ENCODE measurements at places on chromosomes 4 and X.

DNA sequence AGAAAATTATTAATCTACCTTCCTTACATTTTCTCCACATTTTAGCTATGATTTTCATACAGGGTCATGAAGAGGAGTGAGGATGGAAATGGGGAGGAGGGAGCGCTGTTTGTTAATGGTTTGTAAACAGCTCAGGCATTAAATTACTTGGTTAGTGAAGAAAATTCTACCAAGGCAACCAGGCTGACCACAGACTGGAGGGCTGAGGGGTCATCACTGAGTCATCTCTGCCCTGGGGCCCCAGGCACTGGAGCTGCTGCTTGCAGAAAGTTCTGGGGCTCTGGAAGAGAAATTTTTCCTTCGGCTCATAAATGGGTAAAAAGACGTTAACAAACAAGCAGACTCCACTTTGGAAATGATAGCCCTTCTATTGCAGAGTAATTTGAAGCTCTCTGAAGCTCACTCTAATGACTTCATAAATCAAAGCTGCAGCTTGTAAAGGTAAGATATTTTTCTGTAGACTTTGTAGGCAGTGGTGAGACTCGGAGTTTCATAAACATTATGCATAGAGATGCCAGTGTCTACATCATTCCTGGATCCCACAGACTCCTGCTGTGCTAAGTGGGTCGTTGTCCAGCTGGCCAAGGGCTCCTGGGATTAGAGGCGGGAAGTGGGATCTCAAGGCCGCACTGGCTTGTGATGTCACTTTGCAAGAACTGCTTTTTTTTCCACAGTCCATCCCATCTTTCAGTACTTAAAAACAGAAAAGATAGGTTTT is 159.6 kb downstream of the PTTG2 start:
- no peak for DNase-seq

GRCh38 chr4:8352368-8353157 is 83.0 kb downstream of the HTRA3 start:
- DNase-seq: no peak

- no peak for DNase-seq
Observed at GRCh38 chrX:65528705-65529340, 5.8 kb downstream of the LAS1L start.

DNA sequence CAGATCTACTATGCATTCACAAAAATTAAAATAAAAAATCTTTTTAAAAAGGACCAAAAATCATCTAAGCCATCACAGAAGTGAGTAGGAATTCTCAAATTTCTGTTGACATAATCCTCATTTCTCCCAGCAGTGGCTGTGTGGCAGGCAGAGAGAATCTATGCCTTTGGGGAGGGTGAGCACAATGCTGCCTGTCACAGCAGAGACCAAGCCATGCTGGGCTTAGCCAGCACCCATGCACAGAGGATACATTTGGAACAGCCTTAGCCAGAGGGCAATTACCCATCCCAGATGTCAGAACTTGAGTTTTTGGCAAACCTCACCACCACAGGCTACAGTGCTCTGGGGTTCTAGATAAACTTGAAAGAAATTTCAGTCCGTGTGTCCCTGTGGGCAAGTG is 1274.8 kb upstream of the ADGRL3 start:
- DNase-seq: no peak

DNA sequence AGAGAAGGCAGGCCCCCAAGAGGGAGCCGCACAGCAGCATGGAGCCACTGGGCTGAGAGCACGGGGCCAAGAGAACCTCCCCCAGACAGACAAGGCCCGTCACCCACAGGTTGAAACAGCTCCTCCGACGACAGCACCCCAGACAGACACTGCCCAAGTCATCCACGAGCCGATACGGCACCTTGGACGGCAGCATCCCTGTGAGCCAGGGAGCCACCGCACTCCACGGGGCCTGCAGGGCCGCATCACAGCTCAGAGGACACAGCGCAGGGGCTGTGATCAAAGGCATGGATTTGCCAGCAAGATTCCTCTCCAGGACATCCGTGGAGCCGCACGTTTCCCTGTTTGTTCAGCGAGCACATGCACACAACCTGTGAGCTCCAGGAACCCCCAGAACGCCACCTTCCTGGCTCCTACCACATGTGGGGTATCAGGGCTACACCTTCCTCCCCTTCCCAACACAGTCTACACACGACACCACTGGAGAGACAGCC is 3.9 kb downstream of the CTBP1 start:
- no peak for DNase-seq

GRCh38 chr4:38179690-38180377 is 219.6 kb downstream of the PTTG2 start:
- peak; percentile 65 for DNase-seq

DNA sequence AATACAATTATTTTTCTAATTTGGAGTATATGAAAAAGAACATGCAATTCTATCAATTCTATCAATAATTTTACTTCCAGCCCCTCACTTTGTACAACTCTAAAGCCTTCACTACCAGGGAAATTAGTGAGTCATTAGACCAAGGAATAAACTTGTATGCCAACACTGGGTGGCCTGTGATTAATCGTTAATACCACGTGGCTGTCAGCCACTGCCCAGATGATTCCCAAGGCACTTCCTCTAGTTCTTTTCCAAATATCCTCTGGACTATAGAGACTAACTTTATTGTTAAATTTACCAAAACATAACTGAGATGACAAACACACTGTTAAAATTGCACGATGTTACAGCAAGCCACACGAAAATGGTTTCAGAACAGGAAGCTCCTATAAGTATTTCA is 45.7 kb downstream of the MID1 start:
- DNase-seq: no peak

Data from HL-60 (cell line).